ENCODE measurements at places on chromosomes 16 and 17. TPM values are rescaled to one million over a fixed set of nuclear protein-coding genes. Genes with fewer than 3 reads are reported as not detected.
A peak's percentile ranks its signal among the peaks of the same experiment; 100 is the strongest.

DNA sequence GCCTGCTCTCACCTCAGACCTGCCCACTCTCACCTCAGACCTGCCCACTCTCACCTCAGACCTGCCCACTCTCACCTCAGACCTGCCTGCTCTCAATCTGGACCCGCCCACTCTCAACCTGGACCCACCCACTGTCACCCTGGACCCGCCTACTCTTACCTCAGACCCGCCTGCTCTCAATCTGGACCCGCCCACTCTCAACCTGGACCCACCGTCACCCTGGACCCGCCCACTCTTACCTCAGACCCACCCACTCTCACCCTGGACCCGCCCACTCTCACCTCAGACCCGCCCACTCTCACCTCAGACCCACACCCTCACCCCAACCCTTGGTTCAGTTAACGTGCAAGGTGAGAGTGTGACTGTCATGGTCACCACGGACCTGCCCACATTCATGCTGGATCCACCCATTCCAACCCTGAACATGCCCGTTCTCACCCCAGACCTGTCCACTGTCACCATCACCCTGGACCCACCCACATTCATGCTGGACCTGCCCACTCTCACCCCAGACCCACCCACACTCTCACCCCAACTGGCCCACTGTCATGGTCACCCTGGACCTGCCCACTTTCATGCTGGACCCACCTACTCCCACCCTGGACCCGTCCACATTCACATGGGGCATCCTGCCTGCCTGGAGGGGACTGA lies 31.2 kb upstream of the ENPP7 start:
- DNase-seq: no peak

The LASP1 gene
- 214 TPM for total RNA-seq

The TNRC6C gene
- 32.1 TPM for total RNA-seq

GRCh38 chr16:8571061-8571596 lies 19.2 kb downstream of the TMEM114 start:
- no peak for DNase-seq

The ENPP7 gene
- not detected for total RNA-seq

DNA sequence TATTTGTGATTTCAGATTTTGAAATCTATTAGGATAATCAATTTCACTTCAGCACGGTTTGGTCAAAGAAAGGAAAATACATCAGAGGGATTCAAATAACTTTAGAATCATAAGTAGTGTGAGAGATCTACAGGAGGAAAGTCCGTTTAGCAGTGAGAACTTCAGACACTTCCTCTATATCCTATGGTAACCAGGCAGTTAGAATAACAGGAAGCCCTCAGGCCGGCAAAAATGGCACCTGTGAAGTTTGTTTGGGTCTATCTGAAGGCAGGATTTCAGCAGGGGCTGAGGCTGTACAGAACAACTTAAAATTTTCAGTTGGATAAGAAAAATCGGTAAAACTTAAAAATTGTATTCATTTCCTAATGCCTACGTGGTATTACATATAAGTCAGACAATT lies 24.9 kb downstream of the KCNJ16 start:
- no peak for DNase-seq

The RHBDL3 gene
- total RNA-seq: 0.40 TPM

- no peak for DNase-seq
Observed at GRCh38 chr16:57422026-57422944, 17.7 kb downstream of the CCL17 start.

The SLFN13 gene
- total RNA-seq: 343 TPM

DNA sequence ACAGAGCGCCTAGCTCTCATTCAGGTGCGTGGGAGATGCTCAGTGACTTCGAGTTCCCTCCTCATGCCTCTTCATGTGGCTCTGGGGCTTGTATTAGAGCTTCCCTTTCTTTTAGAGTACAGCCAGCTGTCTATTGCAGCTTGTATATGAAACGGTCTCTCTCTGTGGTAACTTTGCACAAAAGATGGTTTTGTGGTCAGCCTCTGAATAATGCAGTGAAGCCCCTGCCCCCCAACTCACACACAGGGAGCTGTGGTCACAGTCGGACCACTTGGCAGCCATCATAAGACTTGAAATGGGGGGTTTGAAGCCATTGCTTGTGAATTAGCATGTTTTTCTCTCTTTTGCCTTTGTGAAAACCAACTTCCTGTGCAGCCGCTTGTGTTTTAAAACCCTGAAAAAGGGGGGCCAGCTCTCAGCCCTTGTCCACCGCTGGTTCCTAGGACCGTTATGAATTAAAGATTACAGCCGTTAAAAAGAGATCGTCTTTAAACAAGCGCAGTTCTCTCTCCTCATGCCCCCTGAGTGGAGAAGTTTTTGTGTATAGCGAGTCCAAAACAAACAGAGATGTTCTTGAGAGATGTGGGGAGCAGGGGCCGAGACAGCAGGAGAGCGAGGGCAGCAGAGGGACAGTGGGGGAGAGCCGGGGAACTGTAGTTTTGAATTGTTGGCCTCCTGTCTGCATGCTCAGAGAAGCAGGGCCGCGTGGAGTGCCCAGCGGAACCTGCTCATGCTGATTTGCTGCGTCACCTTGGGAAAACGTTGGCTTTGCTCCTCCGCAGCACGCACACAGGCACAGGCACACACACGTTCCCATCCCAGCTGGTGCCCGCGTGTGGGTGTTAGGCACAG lies 199.0 kb downstream of the MSI2 start:
- peak; percentile 91 for DNase-seq

The TPSG1 gene
- not detected for total RNA-seq

DNA sequence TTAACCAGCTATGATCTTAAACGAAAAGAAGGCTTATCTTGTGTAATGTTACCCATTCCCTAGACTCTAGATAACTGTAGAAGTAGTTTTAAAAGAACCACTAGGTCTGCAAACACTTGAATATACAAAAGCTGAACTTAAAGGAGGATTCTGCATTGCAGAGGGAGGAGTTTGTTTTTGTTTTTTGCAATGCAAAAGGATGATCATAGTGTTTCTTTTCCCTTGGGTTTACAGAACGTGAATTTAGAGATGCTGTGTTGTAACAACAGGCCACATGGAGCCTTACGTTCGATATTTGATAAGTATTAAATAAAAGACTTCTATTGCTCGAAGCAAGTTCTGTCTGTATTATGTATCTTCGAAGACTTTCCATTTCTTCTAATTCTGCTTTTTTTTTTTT lies 77.6 kb downstream of the CHD9 start:
- DNase-seq: no peak
